ENCODE measurements at places on chromosomes 7 and 10.

- no peak for DNase-seq
Measured at GRCh38 chr7:67716729-67717128, 720.1 kb downstream of the TYW1 start.

DNA sequence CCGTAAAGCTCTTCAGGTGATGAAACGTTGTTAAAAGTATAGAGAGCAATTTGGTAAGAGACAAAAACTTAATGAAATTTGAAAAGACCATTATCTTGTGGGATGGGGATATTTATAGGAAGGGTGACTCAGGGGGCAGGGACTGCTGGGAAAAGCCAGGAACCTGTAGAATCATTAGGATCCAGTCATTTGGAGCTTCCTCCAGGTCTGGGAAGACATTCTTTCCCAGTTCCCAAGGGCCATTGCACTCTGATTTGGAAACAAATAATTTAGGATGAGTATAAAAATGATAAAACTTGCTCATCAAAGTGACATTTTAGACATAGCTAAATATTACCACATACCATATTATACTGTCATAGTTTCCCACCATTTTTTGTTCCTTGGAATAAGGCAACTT lies 143.9 kb downstream of the PFKFB3 start:
- DNase-seq, result no peak

DNA sequence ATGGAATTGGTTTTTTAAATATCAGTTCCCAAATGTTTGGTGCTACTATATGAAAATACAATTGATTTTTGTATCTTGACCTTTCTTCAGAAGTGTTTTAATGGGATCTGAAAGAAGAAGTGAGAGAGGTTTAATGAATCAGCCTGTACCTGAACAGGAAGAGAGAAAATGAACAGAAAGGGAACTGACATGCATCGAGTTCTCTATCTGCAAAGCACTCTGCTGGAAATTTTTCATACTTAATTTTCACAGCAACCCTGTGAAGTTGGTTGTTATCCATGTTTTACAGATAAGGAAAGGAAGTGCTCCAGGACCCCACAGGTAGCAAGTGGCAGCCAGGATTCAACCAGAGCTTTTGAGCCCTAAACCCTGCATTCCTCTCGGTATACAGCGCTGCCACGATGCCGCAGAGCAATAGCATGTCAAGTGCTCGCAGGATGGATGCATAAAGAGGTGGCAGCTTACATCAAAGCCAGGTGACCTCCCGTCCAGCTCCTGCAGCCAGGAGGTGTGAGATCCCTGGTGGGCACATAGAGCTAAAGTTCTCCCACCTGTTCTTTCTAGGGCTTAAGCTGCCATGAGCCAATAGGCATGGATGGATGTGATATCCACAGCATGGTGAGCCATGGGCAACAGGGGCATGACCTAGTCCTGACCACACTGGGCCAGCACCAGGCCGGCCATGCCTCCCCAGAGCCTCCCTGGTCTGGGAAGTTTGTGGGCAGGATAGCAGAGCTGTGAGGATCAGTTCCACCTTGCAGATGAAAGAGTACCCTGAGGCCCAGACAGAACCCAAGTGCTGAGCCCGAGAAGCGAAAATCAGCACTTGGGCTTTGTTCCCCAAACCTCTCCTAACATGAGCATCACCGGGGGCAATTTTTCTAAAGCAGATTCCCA lies 57.2 kb downstream of the CALML3 start:
- DNase-seq, result no peak

DNA sequence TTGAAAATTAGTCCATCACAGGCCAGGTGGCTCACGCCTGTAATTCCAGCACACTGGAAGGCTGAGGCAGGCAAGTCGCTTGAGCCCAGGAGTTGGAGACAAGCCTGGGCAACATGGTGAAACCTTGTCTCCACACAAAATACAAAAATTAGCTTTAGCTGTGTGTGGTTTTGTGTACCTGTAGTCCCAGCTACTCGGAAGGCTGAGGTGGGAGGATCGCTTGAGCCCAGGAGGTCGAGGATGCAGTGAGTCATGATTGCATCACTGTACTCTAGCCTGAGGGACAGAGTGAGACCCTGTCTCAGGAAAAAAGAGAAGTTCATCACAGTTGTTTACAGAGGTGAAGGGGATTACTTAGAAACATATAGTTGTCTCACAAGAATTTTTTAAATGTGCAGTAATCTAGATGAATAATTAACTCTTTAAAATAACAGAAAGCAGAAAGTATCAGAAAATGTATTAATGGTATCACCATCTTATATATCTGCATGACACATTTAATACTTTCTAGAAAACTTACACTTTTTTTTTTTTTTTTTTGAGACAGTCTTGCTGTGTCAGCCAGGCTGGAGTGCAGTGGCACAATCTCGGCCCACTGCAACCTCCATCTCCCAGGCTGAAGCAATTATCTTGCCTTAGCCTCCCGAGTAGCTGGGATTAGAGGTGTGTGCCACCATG lies 8.9 kb downstream of the LCOR start:
- no peak for DNase-seq

DNA sequence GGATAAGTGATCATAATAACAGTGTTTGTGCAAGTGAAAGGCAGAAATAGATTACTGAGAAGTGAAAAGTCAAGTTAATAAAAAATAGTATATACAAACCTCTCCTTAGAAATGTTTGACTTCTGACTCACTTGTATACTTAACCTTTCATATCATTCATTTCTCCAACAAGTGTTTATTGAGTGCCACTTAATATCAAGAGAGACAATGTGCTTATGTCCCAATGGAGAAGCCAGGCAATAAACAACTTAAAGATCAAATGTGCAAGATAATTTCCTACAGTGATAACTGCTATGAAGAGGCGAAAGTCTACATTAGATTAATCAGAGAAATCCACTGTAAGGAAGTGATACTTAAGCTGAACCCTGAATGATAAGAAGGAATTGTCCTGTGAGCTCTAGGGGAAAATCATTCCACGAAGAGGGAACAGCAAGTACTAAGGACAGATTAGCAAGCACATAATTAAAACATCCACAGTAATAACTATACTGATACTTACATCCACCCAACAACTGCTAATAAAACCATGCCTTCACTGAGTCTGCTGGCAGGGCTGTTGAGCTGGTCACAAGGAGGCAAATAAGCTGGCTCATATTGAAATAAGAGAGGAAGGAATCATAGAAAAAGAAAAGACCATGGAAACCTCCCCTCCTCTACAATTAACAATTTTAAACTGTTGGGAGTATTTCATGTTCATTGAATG lies 203.5 kb downstream of the CTNNA3 start:
- DNase-seq, result no peak

GRCh38 chr10:99540306-99540656 lies 7.5 kb downstream of the NKX2-3 start:
- no peak for DNase-seq

- no peak for DNase-seq
Measured at GRCh38 chr7:54811846-54812254, 52.8 kb upstream of the SEC61G start.

- DNase-seq, result no peak
Measured at GRCh38 chr10:86954681-86955500, 2.5 kb downstream of the MMRN2 start.

DNA sequence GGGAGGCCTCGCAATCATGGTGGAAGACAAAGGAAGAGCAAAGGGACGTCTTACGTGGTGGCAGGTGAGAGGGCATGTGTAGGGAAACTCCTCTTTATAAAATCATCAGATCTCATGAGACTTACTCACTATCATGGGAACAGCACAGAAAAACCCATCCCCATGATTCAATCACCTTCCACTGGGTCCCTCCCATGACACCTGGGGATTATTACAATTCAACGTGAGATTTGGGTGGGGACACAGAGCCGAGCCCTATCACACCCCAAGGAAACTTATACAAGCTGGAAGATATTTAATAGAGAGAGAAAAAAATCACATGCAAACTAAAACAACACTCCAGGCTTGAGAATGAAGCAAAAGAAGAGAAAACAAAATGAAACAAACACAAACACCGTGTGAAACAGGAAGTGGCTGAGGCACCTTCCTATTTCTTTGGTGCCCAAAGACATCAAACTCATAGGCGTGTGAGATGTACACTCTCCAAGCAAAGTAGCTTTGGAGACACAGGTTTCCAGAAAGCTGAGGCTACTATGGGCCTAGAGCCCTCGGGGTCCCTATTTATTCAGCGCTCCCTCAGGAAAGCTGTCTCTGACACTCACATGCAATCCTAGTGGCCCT lies 97.2 kb downstream of the PRKCQ start:
- peak; percentile 15 for DNase-seq

DNA sequence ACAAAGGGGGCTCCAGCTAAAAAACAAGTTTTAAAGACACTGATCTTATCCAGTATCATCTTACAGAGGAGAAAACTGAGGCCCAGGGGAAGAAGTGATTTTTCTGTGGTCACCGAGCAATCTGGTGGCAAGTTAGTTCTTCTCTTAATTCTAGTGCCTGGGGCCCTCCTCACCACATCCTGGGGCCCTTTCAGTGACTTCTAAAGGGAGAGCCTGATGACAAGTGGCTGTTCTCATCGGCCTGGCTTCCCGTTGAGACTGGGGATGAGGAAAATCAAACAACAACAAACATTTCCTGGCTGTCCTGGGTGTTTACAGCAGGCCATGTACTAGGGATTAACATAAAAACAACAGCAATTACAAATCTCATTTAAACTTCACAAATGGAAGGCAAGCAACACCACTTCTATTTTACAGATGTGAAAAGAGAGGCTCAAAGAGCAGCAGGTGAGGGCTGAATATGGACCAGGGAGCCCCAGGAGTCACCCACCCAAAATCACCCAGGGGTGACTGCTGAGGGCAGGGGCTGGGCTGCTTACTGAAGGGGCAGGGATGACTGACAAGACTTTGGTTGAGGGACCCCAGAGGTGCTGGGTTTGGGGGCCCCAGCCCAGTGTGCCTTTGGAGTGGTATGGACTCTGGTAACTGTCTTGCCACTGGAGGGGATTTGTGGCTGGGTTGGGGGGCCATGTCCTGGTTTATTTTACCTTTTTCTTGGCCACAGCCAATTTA lies 24.7 kb upstream of the MTPAP start:
- DNase-seq, result peak; percentile 34

GRCh38 chr7:139639563-139639962 lies 116.1 kb downstream of the CLEC2L start:
- no peak for DNase-seq

- no peak for DNase-seq
Measured at GRCh38 chr10:11367505-11367904, 243.9 kb downstream of the USP6NL start.

GRCh38 chr7:30584965-30585364 lies 9.7 kb upstream of the GARS1 start:
- no peak for DNase-seq

DNA sequence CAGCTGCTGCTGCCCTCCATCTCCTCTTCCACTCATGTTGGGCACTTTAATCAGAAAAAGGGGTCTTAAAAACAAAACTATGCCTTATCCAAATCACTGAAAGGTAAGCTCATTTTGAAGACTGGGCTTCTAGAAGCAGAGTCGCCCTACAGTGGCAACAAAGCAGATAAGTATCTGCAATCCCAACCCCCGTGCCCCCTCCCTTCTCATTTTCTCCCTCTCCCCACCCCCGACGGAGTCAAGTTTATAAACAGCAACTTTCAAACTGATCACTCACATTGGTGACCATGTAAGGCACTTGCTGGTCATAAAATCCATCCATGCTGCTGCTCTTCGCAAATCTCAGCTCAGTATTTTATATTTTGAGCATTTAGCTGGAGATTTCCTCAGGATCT lies 738 bp downstream of the ETV1 start:
- DNase-seq, result no peak

- no peak for DNase-seq
Measured at GRCh38 chr10:44724415-44725174, 186.5 kb upstream of the TMEM72 start.

DNA sequence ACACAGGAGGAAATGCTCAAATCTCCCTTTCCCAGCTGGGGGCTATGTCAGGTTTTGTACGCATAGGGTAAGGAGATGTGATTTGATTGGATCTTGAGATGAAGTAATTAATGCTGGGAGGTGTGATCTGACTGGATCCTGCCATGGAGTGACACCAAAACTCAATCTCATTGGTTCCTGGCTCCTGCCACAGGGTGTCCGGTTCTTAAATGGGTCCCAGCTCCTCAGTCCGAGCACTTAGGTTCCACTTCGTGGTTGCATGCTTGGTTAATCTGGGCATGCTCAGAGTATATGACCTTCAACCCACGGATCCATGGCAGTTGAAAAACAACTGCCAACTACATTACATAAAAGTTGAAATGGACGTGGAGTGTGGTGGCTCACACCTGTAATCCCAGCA lies 3.1 kb upstream of the ZNF12 start:
- DNase-seq, result no peak

DNA sequence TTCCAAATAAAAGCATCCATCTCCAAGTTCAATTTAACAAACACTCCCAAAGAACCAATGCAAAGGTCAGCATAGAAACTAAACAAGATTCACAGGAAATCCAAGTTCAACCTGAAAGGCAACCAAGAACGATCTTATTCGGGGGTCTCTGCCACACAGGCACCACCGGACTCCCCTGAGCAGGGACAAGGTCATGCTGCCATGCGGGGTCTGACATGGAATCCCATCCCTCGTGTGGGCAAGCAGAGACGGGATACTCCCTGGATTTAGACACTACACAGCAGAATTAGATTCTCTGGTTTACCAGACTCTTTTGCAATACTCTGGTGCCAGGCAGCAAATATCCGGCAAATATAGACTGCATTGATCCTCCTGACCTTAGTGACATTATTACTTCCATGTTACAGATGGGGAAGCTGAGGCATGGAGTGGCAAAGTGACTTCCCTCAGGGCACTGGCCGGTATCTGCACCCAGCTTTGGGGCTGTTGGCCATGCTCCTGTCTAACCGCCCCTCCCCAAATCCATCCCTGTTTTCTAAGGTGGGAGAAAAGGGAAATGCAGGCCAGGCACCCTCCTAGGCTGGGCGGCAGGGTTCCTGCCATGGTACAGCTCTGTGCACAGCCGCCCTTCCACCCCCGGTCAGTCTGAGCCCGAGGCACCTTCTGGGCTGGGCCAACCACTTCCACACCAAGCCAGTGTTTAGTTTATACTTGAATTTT lies 111.8 kb downstream of the VIPR2 start:
- DNase-seq, result no peak

GRCh38 chr7:40773656-40774055 lies 638.9 kb downstream of the SUGCT start:
- DNase-seq, result no peak

DNA sequence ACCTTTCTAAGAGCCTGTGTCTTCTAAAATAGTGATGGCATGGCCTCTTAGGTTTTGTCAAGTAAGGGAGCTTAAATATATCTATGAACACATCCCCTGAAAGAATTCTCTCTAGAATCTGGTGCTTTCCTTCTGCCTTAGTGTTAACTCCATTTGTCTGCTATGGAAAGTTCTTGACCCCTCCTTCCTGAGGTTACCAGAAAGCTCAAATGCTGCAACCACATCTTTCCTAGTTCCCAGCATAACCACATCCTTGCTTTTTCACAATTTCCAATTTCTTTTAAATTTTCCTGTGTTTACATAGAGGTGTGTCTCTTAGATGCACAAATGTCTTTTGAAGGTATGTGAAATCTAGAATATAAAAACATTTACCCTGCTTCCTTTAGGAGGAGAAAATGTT lies 16.4 kb upstream of the GSDME start:
- DNase-seq, result no peak

DNA sequence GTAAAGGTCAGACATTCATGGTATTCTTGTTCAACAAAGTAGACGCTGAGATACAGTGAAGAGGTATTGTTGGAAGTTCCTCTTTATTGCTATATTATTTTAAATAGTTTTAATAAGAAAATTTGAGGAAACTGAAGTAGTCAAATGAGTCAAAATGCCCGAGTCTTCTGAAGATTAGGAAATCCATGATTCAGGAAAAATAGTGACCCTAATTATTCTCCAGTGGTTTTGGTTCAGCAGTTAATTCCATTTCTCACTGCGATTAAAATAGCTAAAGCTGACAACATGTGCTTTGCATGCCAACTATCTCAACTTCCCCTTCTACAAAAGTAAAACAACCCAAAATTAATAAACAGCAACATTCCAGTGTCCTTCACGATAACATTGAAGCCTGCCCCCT lies 32.7 kb upstream of the PFKP start:
- no peak for DNase-seq
